ENCODE measurements at places on chromosomes 2 and 18.
A peak's percentile ranks its signal among the peaks of the same experiment; 100 is the strongest.

DNA sequence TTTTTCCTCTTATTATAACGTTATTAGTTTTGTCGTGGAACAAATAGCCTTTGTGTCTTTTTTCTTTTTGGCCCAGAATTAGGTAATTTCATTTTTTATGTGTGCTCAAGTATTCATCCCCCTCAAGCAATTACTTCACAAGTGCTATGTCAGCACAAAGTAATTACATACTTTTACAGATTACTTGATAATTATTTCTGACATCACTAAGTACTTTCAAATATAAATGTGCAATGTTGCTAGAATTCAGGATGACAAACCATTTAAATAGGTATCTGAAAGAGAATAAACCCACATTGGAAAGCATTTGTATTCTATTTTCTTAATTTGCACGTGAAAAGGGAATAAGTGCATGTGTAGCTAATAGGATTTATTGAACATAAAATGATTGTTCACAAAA is 238.2 kb downstream of the CDH7 start:
- DNase-seq, result no peak

DNA sequence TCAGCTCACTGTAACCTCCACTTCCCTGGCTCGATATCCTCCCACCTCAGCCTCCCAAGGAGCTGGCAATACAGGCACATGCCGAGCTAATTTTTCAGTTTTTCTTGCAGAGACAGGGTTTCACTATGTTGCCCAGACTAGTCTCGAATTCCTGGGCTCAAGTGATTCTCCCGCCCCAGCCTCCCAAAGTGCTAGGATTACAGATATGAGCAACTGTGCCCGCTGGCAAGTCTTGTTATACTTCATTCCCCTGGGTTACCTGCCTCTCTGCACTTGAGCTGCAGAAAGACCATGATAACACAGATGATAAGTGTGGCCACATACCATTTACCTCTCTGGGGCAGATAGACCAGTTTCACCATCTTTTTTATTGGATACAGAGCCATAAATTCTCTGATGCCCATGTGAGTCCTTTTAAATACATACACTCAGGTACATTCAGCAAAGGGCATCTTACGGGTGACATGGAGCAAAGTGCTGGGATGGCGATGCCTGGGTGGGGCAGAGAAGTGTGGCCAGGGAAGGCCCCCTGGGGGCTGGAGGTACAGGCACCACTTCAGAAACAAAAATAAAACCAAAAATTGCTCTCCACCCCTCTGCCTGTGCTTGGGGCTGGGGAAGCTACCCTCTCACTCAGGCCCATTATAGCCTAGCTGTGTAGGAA is 20.4 kb downstream of the CCT7 start:
- DNase-seq, result no peak

- DNase-seq, result no peak
These were observed 40.4 kb upstream of the IMP4 start for GRCh38 chr2:130302164-130302886.

GRCh38 chr2:38037757-38038621 is 38.0 kb downstream of the CYP1B1 start:
- DNase-seq, result peak; percentile 59

DNA sequence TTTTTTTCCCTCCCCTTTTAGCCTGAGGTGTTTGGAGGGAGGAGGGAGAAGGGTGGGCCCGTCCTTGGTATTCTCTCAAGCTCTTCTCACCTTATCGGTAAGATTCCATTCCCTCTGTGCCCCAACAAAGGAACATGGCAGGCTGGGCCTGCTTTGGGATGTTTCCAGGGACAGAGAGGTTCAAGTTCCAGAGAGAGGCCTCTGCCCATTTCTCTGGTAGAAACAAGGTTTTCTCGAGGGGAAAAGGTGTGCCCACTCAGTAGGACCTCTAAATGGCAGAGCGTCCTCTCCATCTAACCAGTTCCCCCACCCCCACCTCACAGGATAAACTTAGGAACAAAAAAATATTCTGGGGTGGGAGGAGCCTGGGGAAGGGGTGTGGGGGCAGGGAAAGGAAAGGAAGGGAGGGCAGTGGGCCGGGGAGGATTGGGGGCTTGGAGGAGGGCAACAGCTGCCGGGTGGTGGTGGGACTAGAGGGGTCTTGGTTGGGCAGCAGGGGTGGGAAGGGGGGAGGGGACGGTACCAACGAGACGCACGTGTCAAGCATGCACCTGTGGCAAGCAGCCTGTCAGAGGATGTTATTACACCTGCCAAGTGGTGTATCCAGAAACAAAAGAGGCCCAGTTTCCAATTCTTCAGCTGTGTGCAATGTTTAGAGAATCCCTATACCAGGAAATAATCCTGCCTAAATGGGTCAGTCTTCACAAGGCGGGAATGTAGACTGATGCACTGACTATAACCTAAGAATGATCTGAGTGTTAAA is 2.1 kb downstream of the PCBP1 start:
- DNase-seq, result peak; percentile 48

DNA sequence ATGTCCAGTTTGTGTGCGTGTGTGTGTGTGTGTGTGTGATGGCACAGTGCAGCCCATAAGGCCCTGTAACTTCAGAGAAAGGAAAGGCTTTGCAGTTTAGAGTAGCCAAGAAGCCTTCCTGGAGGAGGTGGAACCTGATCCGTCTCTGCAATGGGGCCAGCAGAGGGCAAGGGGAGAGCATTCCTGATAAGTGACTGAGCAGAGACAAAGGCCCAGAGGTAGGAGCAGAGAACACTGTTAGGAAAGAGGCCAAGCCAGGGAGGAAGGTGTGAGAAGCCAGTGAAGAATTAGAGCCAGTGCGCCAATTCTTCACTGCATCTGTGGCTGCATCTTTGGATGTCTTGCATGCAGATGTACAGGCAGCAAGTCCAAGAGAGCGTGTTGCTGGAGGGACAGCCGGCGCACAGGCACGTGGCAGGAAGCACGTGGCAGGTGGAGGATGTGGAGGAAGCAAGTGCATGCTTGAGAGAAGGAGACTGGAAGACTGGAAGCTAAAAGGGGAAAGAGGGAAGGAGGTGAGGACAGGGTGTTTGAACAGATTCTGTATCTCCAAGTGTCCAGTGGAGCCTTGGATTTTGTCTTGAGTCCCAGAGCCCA is 196.3 kb downstream of the CTIF start:
- DNase-seq, result peak; percentile 42

DNA sequence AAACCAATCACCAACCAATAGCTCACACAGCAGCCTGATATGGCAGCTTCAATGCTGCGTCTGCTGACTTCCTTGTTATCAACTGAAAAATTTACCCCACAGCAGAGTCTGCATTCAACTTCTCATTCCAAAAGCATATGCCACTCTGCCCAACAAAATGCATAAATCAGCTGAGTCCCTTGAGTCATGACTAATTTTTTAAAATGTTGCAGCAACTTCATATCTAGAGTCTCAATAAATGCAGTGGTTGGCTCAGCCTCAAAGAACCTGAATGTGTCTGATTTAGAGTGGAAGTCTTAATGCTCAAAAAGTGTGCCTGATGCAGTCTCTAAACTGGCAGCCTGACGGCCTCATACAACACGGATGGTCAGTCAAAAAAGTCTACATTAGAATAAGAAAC is 46.5 kb downstream of the FARSB start:
- no peak for DNase-seq

DNA sequence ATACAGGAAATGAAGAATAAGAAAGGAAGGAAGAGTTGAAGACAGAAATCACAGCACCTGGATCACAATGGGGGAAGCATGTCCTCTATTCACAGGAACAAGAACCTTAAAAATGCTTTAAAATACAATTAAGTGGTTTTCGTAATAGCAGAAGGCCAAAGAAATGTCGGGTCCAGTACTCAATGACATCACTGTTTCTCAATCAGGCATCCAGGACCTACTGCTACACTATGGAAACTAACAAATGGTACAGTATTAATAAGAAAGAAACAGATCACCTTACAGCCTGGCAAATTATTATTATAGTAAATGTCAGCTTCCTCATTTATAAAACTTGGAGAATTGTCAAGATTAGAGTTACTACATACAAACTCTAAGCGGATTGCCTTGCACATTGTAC is 15.8 kb downstream of the HNRNPLL start:
- DNase-seq, result no peak

- no peak for DNase-seq
These were observed 374.4 kb downstream of the MTX2 start for GRCh38 chr2:176643646-176644045.

DNA sequence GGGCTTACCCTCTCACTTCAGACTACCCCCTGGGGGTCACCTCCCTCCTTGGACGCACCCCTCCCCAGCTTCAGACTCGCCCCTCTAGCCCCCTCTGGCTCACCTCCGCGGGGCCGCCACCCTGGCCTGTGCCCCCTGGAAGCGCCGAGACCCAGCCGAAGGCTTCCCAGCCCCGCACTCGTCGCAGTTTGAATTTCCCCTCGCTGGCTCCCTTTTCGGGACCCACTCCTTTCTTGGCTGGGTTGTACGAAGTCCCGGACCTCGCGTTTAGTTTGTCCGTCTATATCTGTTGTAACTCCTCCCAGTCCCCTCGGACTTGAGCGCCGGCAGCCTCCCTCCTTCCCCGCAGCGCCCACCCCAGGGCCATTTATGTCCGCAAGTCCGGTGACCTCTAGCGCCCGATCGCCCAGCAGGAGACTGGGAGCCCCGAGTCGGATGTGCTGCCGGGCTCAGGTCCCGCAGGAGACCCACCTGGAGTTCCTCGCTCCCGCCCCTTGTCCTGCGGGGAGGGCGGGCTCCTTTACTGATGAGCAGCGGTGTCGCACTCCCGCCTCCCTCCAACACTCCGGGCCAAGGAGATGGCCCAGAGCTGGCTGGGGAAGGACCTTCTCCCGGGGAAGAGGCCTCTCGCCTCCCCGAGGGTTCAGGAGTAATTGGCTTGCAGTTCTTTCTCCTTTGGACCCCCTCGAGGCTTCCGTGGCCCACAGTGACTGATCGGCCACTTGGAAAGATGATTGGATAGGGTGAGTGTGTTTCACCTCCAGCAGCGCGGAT is 692 bp upstream of the RAX start:
- DNase-seq, result no peak

DNA sequence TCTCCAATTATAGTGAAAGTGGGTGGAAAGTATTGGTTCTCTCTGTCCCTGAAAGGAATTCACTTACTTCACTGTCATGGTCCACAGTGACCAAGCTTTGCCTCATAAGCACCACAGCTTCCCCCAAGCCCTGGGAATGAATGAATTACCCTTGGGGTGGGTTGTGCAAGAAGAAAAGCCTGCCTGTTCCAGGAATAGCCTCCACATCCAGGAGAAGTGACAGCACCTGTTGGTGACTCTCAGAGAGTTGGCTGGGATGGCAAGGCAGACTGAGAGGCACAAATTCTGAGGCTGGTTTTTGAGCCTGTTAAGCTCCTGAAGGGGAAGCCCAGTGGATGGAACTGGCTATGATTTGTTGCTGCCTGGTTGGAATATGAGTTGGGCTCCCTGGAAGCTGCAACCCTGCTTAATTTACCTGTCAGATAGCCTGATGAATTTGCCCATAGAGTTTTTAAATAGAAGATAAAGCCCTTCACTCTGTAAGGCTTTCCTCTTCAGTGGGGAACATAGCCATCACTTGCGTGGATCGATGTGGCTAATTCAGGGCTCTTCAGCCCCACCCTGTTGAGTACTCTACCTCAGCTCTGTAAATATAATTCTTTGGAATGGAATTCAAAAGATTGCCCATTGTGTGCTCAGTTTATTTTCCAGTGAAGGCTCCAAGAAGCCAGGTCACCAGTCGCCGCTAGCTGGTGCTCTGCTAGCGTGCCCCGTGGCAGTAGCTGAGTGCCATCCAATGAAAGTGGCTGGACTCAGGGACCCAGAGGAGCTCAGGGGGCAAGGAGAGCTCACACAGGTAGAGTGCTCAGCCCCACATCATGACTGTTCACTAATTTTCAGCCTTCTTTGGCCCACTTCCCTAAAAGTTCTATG is 479.3 kb downstream of the IRS1 start:
- peak; percentile 24 for DNase-seq

- peak; percentile 91 for DNase-seq
These were observed 1.7 kb downstream of the FZD7 start for GRCh38 chr2:202035089-202035940.

DNA sequence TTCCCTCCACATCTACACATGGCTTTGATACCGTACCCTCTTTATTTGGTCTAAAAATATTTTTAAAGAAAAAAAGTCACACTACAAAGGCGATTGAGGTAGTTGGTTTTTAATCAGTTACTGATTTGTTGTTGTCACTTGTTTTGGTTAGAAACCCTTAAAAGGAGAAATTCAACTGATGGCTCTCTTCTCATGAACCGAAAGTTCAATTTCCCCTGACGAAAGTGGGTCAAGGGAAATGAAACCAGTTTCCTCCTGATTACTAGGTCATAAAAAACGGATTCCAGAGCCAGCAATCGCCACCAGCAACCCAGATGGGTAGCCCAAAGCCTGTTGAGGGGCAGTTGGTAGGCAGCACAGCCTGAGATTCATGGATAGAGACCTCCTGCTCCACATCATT is 63.2 kb downstream of the DLGAP1 start:
- no peak for DNase-seq

DNA sequence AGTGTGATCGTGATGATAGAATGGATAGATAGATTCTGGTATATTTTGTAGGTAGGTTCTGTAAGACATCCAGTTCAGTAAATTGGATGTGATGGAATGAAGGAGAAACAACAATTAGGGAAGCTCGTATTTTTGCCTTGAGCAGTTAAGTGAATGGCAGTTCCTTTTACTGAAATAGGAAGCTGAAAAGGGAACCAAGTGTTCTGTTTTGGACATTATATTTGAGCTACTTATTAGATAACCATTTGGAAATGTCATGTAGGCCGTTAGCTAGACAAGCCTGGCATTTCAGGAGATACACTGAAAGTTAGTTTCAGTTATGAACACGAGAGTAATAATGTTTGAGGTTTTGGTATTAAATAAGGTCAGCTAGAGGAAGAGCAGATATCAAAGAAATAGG is 41.5 kb downstream of the MARCHF7 start:
- no peak for DNase-seq

DNA sequence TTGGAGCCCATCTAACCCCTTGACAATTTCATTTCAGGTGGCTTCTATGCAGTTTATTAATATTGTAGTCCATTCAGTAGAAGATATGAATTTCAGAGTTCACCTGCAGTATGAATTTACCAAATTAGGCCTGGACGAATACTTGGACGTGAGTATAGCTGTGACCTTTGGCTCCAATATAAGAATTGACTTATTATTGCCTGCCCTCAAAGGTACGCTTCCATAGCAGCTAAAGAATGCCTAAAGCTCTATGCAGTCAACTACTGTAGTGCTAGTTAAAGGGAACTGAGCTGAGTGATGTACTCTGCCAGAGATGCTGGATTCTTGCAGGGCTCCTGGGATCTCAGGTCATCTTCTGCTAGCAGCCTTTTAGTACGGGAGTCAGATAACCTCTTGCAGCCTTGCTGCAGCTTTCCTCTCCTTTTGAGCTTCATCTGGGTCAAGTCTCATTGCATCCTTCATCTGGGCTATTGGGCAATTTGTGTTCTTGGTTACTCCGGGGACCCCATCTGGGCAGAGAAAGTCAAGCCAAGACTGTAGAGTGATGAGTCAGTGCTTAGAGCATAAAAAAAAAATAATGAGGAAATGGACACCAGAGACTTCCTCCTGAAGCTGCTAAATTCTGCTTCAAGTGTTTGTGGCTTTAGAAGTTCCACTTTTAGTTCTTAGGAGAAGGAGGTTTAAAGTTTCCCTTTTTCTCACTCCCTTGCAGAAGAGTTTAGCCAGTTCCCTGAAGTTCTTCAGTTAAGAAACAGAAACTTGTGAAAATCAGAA is 105.6 kb downstream of the PRPF40A start:
- peak; percentile 51 for DNase-seq

Measured in muscle of back (tissue), 13 donors.